ENCODE measurements at places on chromosomes 16 and 17. TPM values are rescaled to one million over a fixed set of nuclear protein-coding genes. Genes with fewer than 3 reads are reported as not detected.

- no peak for DNase-seq
These were observed 12.9 kb downstream of the RPUSD1 start for GRCh38 chr16:775236-775796.

DNA sequence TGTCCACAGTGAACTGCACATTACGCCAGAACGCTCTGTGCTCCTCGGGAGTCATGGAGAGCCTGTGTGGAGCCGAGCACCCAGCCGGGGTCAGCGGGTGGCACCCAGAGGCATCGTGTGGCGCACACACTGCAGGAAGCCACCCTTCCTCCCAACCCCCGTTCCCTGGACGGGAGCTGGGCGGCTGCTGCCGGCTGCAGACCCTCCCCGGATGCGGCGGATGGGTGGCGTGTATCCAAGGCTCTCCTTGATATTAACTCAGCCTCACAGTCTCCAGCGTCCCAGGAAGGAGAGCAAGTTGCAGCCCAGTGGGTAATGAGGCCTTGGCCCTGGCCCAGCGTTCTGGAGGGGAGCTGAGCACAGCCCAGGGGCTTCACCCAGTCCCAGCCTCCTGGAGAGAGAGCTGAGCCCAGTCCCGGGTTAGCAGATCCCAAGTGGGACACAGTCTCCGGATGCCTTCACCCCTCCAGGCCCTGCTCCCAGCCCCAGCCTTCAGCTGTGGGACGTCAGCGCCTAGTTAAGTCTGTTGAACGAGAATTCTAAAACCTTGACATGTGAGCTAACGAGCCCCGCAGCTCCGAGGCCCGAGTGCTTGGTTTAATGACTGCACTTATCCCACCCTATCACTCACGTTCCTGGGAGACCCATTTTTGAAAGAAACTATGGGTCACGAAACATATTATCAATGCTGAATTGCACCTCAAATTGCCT lies 86.6 kb downstream of the TBC1D16 start:
- no peak for DNase-seq

DNA sequence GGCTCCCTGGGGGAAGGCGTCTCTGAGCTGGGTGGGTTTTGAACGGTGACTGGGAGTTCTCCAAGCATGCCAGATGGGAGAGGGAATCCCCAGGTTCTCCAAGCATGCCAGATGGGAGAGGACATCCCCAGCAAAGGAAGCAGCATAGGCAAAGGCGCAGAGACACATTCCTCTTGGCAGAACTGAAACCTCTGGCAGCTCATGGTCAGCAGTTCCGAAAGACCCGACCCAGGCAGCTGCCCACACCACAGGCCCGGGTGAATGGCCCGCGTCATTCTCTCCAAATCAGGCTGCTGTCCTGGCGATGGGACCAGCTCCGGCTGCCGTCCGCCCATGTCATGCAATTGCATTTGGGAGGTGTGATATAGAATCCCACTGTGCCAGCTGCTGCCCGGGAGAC lies 8.0 kb downstream of the ZNF469 start:
- no peak for DNase-seq

DNA sequence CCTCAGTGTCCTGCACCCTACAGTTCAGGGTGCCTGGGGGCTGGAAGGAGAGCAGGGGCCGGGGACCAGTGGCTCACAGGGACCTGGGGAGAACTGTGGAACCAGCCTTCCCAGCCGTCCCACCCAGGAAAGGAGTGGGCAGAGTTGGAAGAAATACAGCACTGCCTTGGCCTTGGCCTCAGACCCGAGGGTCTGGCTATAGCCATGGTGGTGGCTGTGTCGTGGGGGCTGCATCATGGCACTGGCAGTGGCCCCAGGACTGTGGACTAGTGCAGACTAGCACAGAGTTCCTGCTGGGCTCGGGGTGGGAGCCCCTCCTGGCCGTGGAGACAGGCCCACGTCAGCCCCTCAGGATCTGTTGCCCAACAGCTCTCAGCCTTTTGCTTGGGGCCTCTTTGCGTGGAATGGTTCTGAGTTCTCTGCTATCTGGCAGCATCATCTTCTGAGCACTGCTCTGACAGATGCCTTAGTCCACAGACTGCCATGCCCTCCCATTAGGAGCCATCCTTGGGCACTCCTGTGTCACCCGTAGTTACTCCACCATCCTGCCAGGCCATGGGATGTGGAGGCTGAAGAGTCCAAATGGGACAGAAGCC lies 12.6 kb upstream of the DNASE1 start:
- no peak for DNase-seq

GRCh38 chr17:48102798-48103715 lies 1.8 kb upstream of the CBX1 start:
- peak; percentile 19 for DNase-seq

GRCh38 chr17:64947152-64947551 lies 27.9 kb upstream of the LRRC37A3 start:
- DNase-seq, result no peak

DNA sequence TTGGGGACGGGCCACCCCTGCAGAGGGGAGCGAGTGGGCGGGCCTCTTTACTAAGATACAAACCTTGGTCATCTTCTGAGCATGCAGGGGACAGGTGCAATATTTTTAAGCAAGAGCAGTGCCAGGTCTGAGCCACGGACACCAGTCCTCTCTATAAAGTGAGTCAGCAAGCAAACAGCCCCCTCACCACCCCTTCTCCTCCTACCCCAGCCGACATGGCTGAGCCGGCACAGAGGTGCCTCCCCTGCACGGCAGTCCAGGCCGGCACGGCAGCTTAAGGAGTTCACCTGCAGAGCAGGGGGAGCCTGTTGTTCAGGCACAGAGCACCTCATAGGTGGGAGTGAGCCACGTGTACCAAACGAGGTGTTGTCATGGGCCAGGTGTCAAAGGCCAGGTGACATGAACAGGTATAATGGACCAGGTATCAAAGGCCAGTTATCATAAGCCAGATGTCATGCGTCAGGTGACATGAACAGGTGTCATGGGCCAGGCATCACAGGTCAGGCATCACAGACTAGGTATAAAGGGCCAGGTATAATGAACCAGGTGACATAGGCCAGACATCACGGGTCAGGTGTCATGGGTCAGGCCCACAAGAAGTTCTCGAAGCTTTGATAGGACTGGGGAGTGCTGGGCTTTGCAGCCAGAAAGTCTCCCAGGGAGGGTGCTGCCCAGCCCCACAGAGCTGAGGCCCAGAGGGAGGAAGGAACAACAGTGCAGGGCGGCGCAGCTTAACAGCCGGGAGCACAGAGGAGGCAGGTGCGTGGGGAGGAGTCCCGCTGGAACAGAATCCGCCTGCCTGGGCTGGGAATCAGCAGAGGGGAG lies 42.6 kb upstream of the ZNF469 start:
- no peak for DNase-seq

QRICH2 gene
- 3.3 TPM for total RNA-seq

SLC35G6 gene
- not detected for total RNA-seq

PLA2G10 gene
- not detected for total RNA-seq

DOC2B gene
- total RNA-seq, result 5.5 TPM

KRT33A gene
- total RNA-seq, result not detected

ST6GALNAC2 gene
- not detected for total RNA-seq

ITPRIPL2 gene
- total RNA-seq, result 46.7 TPM

Data from activated T-helper 1 cell treated with anti-CD3 and anti-CD28 coated beads, Interleukin-12 subunit alpha, Interleukin-12 subunit beta, Interleukin-2, Interleukin-4 antibody, amounts not matched to agents 30 ng/mL and 10 ng/mL and 1 ng/mL, durations not matched to agents 14 hours and 24 hours and 36 hours (primary cell).